ENCODE measurements at places on chromosomes 13 and 19. TPM values are rescaled to one million over a fixed set of nuclear protein-coding genes. Genes with fewer than 3 reads are reported as not detected.

The HSPB6 gene
- 49.6 TPM for total RNA-seq

The ZNF491 gene
- 3.4 TPM for total RNA-seq

The ZNF667 gene
- total RNA-seq = 5.5 TPM

The GRAMD1A gene
- total RNA-seq = 21.7 TPM

The C19orf67 gene
- total RNA-seq = not detected

The CEACAM19 gene
- total RNA-seq = 0.33 TPM

The ATXN8OS gene
- not detected for total RNA-seq

The ELSPBP1 gene
- not detected for total RNA-seq

The UBE2L5 gene
- total RNA-seq = not detected

The ZIC2 gene
- not detected for total RNA-seq
